Cortex of kidney (tissue), 1 donor: ENCODE measurements at places on chromosomes 4 and X.

DNA sequence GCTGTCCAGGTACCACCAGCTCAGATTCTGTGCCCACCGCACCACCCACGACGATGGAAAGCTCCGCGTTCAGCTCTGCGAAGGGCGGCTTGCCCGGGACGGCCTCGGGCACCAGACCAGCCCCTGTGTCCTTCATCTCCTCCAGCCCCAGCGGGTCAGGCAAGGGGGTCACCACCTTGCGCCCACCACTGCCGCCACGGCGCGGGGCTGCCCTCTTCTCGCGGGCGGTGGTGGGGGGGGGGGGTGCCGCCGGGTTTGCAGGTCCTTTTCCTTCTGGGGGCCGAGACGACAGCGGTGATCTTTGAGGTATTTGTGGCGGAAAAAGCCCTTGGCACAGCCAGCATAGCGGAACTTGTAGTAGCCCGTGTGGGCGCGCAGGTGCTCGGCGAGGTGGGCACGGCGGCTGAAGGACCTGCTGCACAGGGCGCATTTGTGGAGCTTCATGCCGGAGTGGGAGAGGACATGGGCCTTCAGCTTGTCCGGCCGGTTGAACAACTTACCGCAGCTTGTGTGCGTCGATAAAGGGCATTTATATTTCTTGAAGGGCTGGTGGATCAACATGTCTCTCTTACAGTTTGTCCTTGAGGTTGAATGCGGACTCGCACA lies 50.9 kb downstream of the CFAP299 start:
- DNase-seq, result no peak

DNA sequence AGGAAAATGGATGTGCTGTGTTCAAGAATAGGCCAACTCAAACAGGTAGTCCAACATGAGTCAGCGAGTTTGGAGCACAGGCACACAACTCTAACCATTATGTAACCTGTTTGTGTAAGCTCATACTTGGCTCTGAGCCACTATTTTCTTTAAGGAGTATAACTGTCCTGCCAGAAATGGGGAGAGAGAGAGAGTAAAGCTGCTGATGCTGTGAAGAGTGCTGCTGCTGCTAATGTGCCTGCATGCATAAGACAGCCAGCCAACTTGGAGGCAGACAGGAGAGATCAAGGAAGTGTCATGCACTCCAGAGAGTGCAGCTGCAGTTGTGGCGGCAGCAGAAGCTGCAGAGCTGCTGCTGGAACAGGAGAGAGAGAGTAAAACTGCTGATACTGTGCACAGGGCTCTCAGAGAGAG lies 11.7 kb upstream of the STATH start:
- no peak for DNase-seq

GRCh38 chrX:45003085-45003484 lies 130.1 kb downstream of the KDM6A start:
- DNase-seq, result no peak

DNA sequence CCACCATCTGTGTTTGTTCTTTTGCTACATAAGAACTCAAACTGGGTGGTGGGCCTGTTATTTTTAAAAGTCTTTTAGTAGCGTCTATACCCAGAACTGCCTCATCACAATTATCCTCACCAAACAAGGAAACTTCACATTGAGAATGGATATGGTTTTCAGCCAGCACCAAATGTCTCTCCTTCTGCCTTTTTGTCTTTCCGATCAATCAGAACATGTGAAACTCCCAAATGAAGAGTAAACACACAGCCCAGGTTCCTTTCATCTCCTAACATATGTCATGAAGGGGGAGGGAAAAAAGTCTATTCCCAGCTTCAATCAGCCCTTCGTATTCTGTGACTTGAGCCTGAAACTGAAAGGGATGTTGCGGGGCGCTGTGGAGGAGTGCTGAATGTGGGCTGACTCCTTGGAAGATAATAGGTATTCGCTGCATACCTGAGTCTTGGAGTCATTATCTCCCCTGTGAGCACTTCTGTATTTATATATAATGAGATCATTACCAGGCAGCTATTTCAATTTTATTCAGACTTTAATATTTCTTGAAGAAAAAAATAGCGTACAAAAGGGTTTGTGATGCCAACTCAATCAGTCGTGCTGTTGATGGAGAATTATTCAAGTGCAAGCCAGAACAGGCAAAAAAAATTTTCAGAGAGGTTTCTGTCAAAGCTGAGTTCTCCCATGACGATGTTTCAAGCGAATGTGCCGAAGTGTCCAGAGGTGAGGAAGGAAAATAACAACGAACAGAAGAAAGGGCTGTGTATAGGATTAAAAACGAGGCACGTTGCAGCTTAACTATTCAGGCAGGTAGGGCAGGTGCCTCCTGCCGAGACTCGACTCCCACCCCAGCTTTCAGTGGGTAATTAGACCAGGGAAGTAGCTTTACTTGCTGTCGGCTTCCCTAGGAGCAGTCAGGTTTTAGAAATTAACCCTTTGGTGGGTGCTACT lies 163.9 kb upstream of the NOCT start:
- no peak for DNase-seq

- no peak for DNase-seq
Measured at GRCh38 chr4:78692822-78693170, 83.4 kb upstream of the BMP2K start.

DNA sequence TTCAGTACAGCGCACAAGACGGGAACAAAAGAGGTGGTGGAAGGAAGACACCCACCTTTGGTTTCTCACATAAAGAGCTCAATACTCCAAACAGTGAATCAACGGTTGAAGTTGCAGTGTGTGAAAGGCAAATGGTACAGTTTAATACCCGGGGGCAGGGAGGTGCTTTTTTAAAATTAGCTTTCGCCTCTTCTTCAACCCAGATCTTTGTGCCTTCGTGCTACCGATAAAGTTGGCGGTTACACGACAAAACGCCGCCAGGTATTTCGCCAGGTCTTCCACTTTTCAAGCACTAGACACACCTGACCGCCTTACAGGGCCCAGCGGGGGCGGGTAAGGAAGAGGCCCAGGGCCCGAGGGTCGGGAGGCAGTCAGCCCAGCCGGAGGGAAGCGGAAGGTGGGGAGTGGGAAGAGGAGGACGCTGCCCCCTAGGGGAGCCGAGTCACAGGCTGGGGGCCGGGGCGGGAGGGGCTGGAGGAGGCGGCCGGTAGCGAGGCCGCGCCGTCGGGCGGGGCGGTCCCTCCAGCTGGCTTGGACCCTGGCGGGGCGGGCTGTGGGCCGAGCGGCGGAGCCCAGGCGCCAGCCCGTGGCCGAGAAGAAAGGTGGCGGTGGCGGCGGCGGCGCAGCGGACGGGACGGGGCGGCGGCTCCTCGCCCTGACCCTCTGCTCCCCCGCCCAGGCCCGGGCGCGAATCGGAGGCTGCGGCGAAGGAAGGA lies 16.0 kb downstream of the UTP3 start:
- peak; percentile 17 for DNase-seq

DNA sequence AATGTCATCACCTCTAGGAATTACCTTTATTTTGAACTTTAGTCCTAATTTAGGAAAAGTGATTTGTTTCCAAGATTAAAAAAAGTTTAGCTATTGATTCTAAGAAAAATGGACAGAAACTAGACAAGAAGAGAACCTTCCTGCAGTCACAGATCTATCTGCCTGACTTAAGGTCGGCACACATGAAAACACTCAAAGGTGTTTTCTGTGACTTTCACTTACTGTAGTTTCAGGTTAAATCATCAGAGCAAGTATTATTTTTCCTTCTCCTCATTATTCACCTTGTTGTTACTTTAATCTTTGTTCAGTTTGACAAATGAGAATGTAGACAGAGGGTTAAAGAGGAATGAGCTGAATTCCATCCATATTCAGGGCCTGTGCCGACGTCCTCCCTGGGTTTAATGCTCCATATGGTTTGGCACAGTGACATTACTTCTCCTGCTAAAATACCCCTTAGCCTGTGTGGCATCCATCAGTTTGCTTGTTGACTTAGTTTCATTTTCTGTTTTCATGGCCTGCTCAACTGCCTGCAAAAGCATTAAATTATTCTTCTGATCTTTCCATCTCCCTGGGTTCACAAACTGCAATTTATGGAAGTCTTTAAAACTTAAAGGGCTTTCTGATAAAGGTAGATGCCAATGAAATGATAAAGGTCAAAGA lies 352.7 kb downstream of the NKX6-1 start:
- DNase-seq, result no peak

DNA sequence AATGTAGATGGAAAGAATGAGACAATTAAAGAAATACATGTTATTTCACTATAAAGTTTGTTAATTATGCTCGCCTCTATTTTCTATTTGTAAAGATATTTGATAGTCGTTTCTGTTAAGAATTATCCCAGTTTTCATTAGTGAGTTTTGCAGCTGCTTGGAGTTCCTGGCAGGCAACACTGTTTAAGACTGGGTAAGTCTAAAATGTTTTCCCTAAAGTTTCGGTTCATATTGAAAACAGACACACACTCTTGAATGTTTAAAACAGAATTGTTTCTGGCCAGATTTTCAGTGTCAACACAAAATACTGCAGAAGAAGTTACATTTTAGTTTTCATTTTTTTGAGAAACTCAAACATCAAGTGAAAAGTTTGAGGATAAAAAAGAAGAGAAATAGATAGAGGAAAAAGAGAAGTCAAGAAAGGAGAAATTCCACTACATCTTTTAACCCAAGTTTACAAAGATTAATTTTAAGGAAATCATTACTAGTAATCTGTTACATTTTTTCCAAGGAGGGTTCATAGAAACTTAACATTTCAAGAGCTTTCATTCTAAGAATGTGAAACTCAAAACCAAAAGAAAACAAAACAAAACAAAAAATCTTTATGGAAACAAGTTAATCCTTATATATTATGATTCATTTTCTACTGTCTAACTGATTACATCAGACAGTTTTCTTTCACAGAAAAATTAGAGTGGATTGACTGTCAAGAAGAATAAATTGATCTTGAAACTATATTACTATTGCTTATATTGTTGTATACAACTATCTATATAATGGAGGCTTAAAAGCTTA lies 305.5 kb downstream of the FAT4 start:
- no peak for DNase-seq

DNA sequence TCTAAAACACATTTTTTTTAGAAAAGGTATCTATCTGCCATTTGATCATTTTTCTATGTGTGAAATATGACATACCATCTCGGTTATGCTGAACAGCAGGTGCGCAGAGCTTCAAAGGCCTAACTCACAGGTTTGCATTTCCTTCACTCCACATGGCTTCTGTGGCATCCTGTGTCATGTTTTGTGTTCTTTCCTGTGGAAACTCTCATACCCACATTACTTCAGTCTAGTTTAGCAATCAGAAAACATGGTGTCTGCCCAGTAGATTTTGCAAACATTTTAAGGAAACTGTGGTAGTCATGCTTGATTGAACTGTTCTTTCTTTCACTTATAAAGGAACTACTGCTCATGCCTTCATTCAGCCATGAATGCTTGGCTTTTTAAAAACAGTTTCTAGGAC lies 11.3 kb upstream of the ARAP2 start:
- no peak for DNase-seq

- DNase-seq, result no peak
Measured at GRCh38 chrX:69815063-69815462, 199.2 kb downstream of the EDA start.
